Nephron progenitor cell (in vitro differentiated cells): ENCODE measurements at places on chromosomes 2 and 18.

GRCh38 chr2:111698743-111699554, 185.0 kb downstream of the ANAPC1 start:
- DNase-seq, result no peak
- H3K27me3 ChIP-seq, result no peaks in the 10 kb centered on the region
- H3K36me3 ChIP-seq, result peaks cover 6% of the 10 kb centered on the region

- no peak overlapping the region for H3K4me3 ChIP-seq
- no peaks in the 10 kb centered on the region for H3K27me3 ChIP-seq
- no peak for DNase-seq
- peak overlapping the region; percentile 7 for H3K27ac ChIP-seq
Observed at GRCh38 chr18:392928-393573, 107.5 kb downstream of the COLEC12 start.

DNA sequence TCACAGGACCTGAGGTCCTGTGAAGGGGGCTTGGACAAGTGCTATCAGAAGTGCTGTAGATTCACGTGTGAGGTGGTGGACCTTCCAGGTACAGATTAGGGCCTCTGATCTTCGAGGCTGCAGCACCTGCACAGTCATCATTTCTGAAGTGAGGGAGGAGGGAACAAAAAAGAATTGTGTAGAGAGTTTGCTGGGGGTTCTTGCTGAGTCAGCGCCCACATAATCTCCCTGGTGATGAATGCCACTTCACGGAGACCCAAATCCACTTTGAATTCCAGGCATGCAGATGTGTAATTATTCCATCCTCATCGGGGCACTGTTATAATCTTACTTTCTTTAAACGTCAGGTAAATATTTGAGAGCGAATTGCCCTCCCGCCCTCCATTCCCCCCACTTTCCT, 128.5 kb upstream of the CAPN13 start:
- no peak overlapping the region for H3K4me3 ChIP-seq
- DNase-seq, result no peak
- H3K36me3 ChIP-seq, result no peaks in the 10 kb centered on the region
- H3K27ac ChIP-seq, result no peak overlapping the region
- H3K27me3 ChIP-seq, result peaks cover 17% of the 10 kb centered on the region

DNA sequence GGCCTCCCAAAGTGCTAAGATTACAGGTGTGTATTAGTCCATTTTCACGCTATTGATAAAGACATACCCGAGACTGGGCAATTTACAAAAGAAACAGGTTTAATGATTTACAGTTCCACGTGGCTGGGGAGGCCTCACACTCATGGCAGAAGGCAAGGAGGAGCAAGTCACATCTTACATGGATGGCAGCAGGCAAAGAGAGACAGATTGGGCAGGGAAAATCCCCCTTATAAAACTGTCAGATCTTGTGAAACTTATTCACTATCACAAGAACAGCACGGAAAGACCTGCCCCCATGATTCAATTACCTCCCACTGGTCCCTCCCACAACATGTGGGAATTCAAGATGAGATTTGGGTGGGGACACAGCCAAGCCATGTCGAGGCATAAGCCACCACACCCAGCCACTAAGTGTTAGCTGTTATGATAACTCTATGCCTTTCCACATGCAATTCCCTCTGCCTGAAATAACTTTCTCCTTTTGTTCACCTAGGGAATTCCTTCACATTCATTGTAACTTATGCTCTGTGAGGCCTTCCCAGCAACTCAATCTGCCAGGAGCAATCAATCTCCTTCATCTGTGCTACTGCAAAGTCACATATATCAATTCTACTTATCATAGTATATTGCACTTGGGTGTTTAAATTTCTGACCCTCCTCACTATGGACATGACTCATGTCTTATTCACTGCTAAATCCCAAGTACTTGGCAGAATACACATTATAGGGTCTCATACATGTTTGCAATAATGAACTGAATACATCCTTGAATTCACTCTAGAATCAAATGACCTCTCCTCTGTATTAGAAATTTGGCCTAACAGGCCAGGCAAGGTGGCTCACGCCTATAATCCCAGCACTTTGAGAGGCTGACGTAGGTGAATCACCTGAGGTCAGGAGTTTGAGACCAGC, 7.4 kb downstream of the MCEE start:
- H3K4me1 ChIP-seq, result peaks cover 5% of the 10 kb centered on the region
- no peak overlapping the region for H3K4me3 ChIP-seq
- no peak overlapping the region for H3K27ac ChIP-seq
- peaks cover 57% of the 10 kb centered on the region for H3K36me3 ChIP-seq

GRCh38 chr2:7681881-7682461, 764.8 kb downstream of the RNF144A start:
- H3K27ac ChIP-seq, result no peak overlapping the region
- DNase-seq, result no peak
- no peaks in the 10 kb centered on the region for H3K36me3 ChIP-seq

- H3K27ac ChIP-seq, result no peak overlapping the region
- no peak overlapping the region for H3K4me3 ChIP-seq
- no peak for DNase-seq
- no peaks in the 10 kb centered on the region for H3K36me3 ChIP-seq
- H3K27me3 ChIP-seq, result no peaks in the 10 kb centered on the region
Observed at GRCh38 chr2:129329574-129329973, 649.9 kb upstream of the RAB6C start.

- peaks cover 46% of the 10 kb centered on the region for H3K4me1 ChIP-seq
- H3K36me3 ChIP-seq, result peaks cover 10% of the 10 kb centered on the region
- H3K27ac ChIP-seq, result no peak overlapping the region
- DNase-seq, result no peak
- no peak overlapping the region for H3K4me3 ChIP-seq
Observed at GRCh38 chr2:3125761-3126130, 251.9 kb downstream of the EIPR1 start.

DNA sequence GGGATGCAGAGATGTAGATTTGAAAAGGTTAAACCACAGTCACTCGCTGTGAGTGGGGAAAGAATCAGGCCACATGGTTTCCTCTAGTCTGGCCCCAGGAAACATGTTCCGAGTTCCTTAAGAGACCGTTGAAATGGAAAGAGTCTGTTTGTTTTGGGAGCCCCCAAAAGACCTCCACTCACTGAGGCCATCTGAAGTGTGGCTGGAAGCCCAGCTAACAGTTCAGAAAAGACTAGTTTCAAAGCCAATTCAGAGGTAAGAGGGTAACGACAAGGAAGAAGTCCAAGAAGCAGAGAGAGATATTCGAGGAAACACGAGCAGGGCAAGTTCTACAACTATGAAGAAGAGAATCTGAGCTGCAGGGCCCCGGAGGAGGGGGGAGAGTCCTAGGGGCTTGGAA, 61.0 kb downstream of the APOB start:
- H3K27me3 ChIP-seq, result peaks cover 15% of the 10 kb centered on the region
- no peak overlapping the region for H3K4me3 ChIP-seq
- H3K27ac ChIP-seq, result peak overlapping the region; percentile 14
- H3K4me1 ChIP-seq, result peaks cover 48% of the 10 kb centered on the region
- DNase-seq, result no peak
- H3K36me3 ChIP-seq, result no peaks in the 10 kb centered on the region

GRCh38 chr2:47015206-47015605, 99.6 kb upstream of the MCFD2 start:
- no peak overlapping the region for H3K27ac ChIP-seq
- H3K4me1 ChIP-seq, result peaks cover 60% of the 10 kb centered on the region
- peaks cover 4% of the 10 kb centered on the region for H3K36me3 ChIP-seq
- no peak for DNase-seq
- no peaks in the 10 kb centered on the region for H3K27me3 ChIP-seq

DNA sequence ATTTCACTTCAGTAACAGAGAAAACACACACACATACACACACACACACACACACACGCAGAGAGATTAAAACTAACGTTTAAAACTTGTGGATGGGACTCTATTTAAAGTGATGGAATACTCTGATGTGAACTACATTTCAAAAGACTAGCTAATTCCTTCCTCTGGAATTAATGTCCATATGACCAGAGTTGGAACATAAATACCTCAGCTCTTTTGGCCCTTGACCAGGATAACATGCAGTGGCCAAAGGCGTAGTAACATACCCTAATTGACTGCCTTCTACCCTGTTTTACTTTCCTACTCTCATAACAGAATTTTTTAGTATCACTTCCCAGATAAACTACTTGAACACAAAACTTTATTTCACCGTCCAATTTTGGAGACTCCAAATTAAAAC, 671.3 kb upstream of the CHAC2 start:
- no peak overlapping the region for H3K4me3 ChIP-seq
- H3K4me1 ChIP-seq, result peaks cover 9% of the 10 kb centered on the region
- no peak for DNase-seq
- no peaks in the 10 kb centered on the region for H3K27me3 ChIP-seq

DNA sequence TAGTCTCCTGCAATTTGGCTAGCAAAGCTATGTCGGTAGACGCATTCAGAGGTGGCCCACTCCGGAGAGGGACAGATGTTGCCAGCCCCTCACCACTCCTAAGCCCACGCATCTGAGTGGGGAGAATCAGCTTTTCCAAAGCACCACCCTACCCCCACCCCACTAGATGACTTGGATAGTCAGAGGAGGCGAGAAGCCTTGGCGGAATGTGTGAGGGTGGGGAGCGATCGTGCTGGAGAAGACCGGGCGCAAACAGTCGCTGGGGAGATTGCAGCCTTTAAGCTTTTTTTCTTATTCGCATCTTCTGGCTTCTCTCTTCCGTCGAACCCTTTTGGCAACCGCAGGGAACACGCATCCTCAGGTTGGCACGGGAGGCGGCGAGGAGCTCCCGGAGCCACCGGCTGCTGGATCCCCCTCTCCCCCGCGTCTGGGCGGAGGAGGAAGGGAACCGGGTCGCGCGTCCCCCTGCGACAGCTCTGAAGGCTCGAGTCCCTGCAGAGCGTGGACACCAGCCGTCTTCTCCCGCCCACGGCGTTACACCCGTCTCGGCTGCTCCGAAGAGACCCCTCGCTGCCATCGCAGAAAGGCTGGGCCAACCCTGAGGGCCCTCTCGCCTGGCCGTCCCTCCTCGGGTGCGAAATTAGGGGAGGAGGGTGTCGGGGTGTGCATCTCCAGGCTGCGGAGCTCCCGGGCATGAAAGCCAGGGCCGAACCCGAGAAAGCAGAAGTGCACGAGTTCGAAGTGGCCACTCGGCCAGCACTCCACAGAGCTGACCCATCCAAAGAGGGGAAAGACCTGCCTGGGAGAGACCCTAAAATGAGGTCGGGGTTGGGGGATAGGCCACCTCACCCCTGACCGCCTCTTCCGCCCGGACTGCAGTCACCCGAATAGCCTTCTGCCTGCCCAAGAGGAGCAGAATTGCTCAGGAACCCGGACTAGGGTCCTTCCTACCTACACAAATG, 12.2 kb downstream of the EVX2 start:
- H3K4me3 ChIP-seq, result peak overlapping the region; percentile 15
- DNase-seq, result no peak
- H3K4me1 ChIP-seq, result peaks cover 18% of the 10 kb centered on the region
- H3K27ac ChIP-seq, result no peak overlapping the region
- no peaks in the 10 kb centered on the region for H3K36me3 ChIP-seq

- no peak for DNase-seq
- peaks cover 76% of the 10 kb centered on the region for H3K4me1 ChIP-seq
- peak overlapping the region; percentile 37 for H3K27ac ChIP-seq
- H3K36me3 ChIP-seq, result no peaks in the 10 kb centered on the region
Observed at GRCh38 chr2:8594731-8595427, 87.0 kb upstream of the ID2 start.

GRCh38 chr2:157839822-157840221, 36.3 kb downstream of the ACVR1 start:
- peaks cover 11% of the 10 kb centered on the region for H3K36me3 ChIP-seq
- peak overlapping the region; percentile 65 for H3K27ac ChIP-seq
- DNase-seq, result peak; percentile 4
- H3K4me3 ChIP-seq, result peak overlapping the region; percentile 67

- H3K36me3 ChIP-seq, result no peaks in the 10 kb centered on the region
- no peak for DNase-seq
- H3K4me1 ChIP-seq, result peaks cover 16% of the 10 kb centered on the region
- H3K27ac ChIP-seq, result no peak overlapping the region
- no peak overlapping the region for H3K4me3 ChIP-seq
Observed at GRCh38 chr2:44839370-44839769, 102.1 kb upstream of the SIX3 start.

DNA sequence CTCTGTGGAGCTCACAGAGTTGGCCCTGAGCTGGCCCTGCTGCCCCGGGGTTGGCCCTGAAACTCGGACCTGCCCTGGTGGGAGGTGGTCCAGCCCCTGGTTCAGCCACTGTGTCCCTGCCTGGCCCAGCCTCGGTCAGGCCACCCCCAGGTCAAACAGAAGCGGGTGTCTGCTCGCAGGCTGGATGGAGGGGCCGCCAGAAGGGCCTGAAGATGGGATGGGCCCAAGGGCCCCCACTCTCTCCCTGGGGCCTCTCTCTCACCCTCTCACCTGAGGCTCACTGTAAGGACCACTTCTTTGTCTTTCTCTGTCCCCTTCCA, 25.1 kb upstream of the B3GNT7 start:
- no peak for DNase-seq
- H3K36me3 ChIP-seq, result peaks cover 27% of the 10 kb centered on the region
- H3K4me1 ChIP-seq, result peaks cover 50% of the 10 kb centered on the region
- H3K27ac ChIP-seq, result no peak overlapping the region
- H3K4me3 ChIP-seq, result no peak overlapping the region
- H3K27me3 ChIP-seq, result peaks cover 5% of the 10 kb centered on the region

GRCh38 chr18:32469691-32470459, 807 bp downstream of the GAREM1 start:
- peaks cover 46% of the 10 kb centered on the region for H3K4me1 ChIP-seq
- H3K27ac ChIP-seq, result peak overlapping the region; percentile 89
- peaks cover 19% of the 10 kb centered on the region for H3K27me3 ChIP-seq
- DNase-seq, result peak; percentile 64
- no peaks in the 10 kb centered on the region for H3K36me3 ChIP-seq

DNA sequence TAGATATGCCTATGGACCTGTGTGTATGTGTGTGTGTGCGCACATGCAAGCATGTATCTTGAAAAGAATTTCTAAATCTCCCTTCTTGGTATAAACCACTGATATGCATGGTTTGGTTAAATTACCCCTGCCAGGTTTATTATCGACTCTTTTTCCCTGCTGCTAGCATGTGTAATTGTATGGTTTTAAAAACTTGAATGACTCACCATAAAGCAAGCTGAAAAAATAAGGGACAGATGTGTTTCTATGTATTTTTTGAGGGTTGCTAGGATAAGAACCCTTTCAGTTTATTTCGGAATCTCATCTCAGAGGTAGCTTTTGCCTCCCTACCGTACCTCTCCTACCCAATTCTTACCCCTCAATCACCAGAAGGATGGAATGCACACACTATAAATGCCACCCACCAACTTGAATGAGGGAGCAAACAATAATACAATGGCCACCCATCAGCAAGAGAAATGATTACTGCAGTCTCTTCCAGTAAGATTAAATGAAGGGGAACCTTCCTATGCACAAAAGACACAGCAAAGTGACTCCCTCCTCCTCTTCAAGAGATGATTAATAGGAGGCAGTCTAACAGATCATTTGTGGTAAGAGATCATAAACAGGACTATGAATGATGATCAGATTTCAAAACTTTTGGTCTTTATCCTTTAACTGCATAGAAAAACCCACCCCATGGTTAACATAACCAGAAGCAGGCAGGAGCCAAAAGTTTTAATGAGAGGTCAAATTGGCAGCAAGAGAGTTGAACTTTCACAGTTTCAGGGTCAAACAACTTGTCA, 357.2 kb downstream of the SATB2 start:
- no peak overlapping the region for H3K27ac ChIP-seq
- H3K4me3 ChIP-seq, result no peak overlapping the region
- H3K36me3 ChIP-seq, result no peaks in the 10 kb centered on the region
